Keratinocyte (primary cell): ENCODE measurements at places on chromosomes 3 and 15.

DNA sequence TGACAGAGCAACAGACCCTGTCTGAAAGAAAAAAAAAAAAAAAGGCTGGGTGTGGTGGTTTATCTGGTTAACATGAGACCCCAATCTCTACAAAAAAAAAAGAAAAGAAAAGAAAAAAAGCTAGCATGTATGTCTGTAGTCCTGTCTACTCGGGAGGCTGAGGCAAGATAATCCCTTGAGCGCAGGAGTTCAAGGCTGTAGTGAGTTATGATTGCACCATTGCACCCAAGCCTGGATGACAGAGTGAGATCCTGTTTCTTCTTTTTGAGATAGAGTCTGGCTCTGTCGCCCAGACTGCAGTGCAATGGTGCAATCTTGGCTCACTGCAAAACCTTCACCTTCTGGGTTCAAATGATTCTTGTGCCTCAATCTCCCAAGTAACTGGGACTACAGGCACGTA, 8.4 kb upstream of the DHX30 start:
- DNase-seq: no peak

GRCh38 chr3:108610651-108611050, 21.1 kb downstream of the DZIP3 start:
- no peak for DNase-seq

DNA sequence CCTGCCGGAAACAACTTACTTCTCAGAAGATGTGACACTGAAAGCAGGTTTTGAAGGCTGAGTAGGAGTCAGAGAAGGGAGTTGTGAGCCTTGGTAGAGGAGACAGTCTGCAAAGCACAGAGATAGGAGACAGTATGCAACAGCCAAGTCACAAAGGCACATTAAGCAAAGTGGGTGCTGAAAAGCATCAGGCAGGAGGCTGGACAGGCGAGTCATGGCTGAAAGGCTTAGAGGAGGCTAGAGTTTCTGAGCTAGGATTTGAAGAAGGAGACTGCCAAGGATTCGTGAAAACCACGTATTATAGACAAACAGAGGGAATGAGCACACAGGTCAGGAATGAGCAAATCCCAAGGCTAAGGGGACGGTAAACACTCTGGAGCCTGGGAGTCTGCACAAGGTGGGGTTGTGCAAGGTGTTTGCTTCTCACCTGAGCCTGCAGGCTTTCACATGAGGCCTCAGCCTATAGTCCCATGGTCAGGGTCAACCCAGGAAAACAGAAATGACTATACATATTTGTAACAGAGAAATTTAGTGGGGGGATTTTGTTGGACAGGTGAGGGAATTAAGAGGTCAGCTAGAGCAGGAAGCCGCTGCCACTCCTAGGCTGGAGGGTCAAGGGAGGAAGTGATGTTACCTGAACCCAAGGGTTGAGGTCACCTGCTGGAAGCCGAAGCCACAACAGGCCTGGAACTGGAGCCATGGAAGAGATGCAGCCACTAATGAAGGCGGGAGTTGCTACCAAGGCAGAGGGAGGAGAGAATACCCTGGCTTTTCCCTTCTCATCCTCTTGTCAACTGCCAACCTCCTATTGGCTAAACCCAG, 23.1 kb upstream of the TRIM71 start:
- DNase-seq: no peak

DNA sequence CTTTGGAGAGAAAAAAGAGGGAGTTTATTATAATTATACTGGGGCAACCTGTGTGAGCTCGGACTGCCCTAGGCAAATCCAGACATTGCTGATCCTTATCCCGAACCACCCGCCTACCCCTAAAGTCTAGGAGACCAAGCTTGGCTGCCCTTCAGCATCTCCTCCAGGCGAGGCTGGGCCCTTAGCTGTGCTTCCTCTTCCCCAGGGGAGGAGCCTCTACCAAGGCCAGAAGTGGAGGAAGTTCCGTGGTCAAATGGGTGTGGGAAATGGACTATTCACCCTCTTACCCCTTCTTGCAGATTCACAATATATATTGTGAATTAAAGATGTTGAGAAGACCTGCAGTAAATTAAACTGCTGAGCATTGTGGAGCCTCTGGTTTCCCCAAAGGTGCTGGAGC, 158.3 kb upstream of the HES1 start:
- no peak for DNase-seq

DNA sequence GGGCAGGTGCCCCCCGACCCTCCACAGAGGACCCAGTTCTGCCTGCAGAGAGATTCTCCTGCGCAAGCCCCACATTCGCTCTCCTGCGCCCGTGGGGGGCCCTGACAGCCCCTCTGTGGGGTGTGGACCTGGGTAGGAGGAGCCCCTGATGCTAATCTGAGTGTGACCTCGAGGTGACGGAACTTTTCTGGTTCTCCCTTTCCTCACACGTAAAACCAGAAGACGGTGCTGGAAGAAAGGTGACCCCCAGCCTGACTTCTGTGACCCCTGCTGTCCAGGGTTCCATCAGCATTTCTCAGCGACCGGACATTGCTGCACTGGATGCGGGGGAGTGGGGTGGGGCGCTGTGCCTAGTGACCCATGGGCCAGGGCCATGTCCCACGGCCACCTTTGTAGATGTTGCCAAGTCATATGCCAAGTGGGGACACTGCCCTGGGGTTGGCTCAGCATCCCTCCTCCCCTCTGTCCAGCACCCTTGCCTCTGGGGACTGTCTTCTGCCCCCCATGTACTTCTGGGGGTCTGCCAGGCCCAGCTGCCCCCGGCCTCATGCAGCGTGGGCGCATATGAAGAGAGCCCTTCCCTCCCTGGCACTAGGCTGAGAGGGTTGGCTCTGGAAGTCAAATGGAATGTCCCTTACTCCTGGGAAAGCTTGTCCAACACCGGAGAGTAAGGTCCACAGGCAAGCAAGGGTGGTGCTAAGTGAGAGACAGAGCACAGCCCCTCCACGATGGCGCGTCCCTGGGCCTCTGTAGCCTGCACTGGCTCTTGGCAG, 129.1 kb upstream of the MEF2A start:
- no peak for DNase-seq

- DNase-seq: no peak
These were observed 23.8 kb downstream of the STIMATE start for GRCh38 chr3:52873433-52874159.

- no peak for DNase-seq
These were observed 5.6 kb downstream of the CFAP92 start for GRCh38 chr3:128988286-128988685.

DNA sequence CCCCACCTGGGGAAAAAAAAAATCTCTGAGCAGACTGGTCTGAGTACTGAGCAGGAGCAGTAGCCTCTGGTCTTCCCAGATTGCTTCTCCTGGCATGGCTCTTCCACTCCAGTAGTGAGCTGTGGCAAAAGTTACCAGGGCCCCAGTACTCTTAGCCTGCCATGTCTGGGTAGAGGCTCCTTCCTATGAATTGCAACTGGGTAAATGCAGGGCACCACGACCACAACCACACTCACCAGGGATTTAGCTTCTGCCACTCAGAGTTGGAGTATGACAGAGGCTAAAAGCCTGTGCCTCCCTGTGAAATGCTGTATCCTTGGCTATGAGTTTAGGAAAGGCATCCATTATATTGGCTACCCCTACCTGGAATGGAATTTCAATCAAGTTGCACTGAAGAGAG, 67.9 kb upstream of the CCDC54 start:
- DNase-seq: no peak

DNA sequence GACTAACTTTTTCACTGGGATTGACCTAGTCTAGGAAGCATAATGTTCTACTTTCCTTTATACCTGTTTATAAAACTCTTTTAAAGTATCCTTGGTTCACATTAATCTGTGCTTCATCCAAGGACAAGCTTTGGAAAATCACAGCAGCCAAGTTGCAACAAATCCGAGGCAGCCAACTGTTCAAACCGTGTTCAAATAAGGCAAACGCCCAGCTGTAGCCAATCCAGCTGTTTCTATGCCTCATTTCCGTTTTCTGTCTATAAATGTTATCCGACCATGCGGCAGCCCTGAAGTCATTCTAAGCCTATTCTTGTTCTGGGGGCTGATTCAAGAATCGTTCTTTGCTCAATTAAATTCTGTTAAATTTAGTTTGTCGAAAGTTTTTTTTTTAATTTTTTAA, 78.3 kb downstream of the FMN1 start:
- no peak for DNase-seq

DNA sequence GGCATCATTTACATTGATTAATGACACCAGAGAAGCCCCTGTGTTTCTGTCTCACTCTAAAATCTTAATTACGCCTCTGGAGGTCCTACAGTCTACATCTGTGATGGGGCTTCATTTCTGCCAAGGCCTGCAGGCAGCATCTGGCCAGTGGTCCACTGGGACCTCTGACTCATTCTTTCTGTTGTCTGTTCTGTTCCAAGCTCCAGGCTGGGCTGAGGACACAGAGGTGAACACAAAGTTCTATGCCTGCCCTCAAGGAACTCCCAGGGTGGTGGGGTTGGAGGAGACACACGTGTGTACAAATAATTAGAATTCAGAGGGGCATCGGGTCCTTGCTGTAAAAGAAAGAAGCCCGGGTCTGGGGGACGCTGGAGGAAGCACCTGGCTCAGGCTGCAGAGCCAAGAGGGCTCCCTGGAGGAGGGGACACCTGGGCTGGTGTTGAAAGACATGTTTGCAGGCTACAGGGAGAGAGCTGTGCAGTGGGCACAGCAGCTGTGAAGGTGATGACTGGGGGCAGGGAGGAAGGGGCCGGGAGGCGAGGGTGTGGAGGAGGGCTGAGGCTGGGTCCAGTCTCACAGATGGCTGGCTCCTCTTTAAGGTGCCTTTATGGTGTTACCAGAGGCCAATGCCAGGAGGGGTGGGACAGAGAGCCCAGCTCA, 103.3 kb upstream of the PRR23E start:
- DNase-seq: no peak

- DNase-seq: no peak
These were observed 493.3 kb upstream of the ROBO1 start for GRCh38 chr3:80261082-80261481.

DNA sequence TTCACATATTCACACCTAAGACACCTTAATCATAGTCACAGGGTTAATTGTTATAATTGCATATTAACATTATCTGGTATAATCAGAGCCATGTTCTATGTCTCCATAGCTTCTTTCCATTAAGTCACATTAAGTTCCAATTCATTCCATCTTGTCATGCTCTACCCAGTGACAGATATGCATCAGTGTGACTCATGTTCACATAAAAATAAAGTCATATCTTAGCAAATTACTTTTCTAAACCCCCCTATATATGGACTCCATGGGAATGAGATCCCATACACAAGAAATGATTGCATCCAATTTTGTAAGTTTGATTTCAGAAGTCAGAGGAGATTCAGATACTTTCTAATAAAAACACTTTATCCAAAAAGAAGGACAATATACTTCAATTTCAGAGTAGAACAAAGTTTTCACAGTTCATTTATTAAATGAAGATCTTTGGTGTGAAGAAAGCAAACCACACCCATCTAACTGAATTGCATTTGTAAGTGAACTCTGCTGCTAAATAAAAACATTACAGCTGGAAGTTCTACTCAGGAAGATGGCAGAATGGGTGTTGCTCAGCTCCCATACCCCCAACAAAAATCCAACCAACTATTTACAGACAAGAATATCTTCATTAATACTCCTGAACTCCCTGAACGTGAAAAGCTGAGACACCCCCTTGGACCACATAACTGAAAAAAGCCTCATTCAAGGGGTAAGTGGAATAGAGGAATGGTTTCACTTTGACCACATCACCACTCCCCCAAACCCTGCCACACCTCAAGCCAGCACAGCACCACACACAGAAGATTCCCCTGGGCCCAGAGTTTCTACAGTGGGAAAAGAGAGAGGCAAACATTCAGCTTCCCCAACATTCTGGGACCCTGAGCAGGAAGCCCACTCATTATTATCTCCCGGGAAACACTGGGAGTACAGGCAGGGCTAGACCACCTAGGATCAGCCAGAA, 27.6 kb downstream of the THBS1 start:
- DNase-seq: no peak

DNA sequence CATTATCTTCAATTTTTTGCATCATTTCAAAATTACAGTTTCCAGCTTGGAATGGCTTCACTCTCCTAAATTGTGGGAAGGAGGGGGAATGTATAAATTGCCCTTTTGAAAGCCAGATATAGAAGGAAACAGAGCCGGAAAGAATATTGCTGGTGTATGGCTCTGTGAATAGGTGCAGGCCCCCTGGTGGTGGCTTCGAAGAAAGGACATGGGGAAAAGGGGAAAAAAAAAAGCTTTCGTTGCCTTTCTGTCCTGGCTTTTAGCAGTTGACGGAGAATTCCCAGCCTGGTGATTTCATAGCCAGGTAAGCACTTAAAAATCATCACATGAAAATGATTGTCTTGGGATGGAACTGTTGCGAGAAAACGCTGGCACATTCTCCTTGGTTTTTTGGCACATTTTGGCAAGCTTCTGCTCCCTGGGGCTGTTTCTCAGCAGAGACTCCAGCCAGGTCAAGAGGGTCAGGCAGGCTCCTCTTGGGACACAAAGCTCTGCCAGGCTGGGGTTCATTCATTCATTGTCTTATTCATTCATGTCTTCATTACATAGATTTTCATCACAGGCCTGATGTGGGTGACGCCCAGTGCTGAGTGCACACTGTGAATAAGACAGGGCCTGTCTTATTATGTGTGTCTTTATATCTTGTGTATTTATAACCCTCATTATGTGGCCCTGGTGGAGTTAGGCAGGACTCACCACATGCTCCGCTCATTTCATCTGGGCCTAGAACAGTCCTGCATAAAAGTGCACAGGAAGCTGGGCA, 300.0 kb upstream of the TPM1 start:
- DNase-seq: no peak

GRCh38 chr15:37079726-37080125, 20.6 kb downstream of the MEIS2 start:
- no peak for DNase-seq

- DNase-seq: no peak
These were observed 160.4 kb upstream of the CFAP20DC start for GRCh38 chr3:59210260-59210659.

GRCh38 chr3:152729906-152730305, 105.0 kb upstream of the P2RY1 start:
- DNase-seq: no peak

- DNase-seq: no peak
These were observed 4.6 kb upstream of the RTP2 start for GRCh38 chr3:187706971-187707370.

- no peak for DNase-seq
These were observed 13.2 kb downstream of the ZDHHC3 start for GRCh38 chr3:44962621-44963393.

- no peak for DNase-seq
These were observed 122.3 kb downstream of the RSL24D1 start for GRCh38 chr15:55074431-55074830.

DNA sequence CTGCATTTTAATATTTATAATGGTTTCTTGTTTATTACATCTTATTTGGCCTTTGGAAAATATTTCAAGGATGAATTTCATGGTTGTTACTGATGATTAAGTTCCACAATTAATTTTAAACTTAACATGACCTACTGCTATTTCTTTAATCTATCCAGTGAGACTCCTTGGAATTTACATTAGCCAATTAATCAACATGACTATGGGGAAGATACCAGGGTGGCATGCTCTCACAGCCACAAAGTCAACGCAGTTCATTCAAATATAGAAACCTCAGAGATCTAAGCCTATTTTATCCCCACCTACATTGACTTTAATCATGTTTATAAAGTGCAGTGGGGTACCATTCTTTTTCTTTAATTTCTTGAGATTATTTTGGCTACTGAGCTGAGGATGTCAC, 43.6 kb upstream of the PDZRN3 start:
- DNase-seq: no peak
